HAP-1 (cell line): ENCODE measurements at places on chromosomes 5 and 9.

- no peak for DNase-seq
These were observed 766.1 kb downstream of the IRX1 start for GRCh38 chr5:4361753-4362152.

- DNase-seq: peak; percentile 58
These were observed 122.9 kb downstream of the CAVIN4 start for GRCh38 chr9:100700689-100701318.

- DNase-seq: no peak
These were observed 48.4 kb downstream of the PPARGC1B start for GRCh38 chr5:149778303-149779123.

- DNase-seq: no peak
These were observed 457.8 kb downstream of the RASEF start for GRCh38 chr9:82604947-82605656.

- no peak for DNase-seq
These were observed 40.7 kb upstream of the HSD17B3 start for GRCh38 chr9:96342571-96343245.

- DNase-seq: no peak
These were observed 293.4 kb upstream of the IRX1 start for GRCh38 chr5:3302228-3302627.

- DNase-seq: peak; percentile 99
These were observed 343.8 kb downstream of the CAAP1 start for GRCh38 chr9:26548781-26549290.

- no peak for DNase-seq
These were observed 118.7 kb upstream of the NEK6 start for GRCh38 chr9:124139001-124139400.

DNA sequence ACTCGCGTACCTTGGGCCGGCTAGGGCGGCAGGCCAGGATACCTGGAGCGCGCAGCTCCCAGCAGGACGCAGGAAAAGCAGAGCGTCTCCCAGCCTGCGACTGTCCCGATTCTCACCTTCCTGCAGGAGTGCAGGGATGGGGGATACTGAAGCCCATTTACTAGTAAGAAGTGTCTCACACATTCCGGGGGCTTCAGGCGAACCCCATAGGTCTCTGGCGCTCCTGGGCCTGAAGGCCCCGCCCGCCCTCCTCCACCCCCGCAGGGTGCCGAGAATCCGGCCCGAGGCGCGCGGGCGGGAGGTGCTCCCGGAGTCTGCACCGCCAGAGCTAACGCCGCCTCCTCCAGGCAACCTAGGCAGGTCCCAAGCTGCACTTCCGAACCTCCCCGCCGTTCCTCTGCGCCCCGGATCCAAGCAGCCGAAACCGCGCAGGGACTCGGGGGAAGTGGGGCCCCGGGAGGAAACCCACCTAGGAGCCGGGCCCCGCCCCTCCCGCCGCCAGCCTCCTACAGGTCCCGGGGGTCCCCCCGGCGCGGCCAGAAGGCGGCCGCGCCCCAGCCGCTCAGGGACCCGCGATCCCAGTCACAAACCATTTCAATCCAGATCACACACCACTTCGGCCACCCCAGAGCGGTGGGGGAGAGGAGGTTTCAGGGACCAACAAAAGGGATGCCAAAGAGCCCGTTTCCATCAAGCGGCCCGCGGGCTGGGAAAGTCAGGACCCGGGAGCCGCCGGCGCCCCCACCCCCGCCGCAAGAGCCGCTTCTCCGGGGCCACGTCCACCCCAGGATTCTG lies 1.2 kb downstream of the ROR2 start:
- DNase-seq: peak; percentile 83

- DNase-seq: no peak
These were observed 291.4 kb downstream of the CSNK1G3 start for GRCh38 chr5:123803359-123803758.

DNA sequence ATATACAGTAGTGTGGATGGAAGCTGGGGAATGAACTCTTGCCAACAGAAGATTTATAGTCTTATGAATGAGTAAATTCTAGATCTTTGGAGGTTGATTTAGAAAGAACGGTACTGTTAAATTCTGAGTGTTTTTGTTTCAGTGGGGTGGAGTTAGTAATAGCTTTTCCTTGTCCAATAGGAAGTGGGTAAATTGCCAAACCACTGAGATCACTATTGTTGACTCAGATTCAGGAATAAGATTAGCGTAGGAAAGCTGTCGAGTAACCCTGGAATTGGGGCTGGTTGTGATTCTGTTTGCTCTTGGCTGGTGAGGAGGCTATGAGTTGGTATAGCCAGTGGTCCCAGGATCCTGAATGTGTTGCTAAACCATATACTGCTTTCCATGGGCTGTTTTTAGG lies 155.6 kb downstream of the ARHGAP26 start:
- DNase-seq: no peak

GRCh38 chr5:150303070-150303615 lies 438 bp upstream of the ARSI start:
- DNase-seq: peak; percentile 32

DNA sequence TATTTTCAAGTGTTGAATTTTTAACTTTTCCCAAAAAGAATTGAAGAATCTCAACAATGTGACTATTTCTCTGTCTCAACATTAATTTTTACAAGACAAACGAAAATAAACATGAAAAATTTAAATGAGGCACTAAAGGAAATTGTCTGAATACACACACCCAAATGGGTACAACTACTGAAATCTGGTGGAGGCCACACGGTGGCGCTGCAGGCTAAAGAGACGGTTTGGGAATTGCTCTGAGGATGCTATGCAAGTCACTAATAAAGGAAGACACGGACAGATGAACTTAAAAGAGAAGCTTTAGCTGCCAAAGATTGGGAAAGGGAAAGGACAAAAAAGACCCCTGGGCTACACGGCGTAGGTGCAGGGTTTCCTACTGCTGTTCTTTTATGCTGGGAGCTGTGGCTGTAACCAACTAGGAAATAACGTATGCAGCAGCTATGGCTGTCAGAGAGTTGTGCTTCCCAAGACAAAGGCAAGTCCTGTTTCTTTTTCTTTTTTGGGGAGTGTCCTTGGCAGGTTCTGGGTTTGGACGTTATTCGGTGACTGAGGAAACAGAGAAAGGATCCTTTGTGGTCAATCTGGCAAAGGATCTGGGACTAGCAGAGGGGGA lies at the start of gene PCDHB10:
PCDHB10 (plus strand) TSS at position 244 of the 616 bp plus-strand sequence; CDS start at position 444, 200 bp downstream.
- peak; percentile 77 for DNase-seq

- DNase-seq: no peak
These were observed 42.2 kb downstream of the NIPAL4 start for GRCh38 chr5:157502143-157502647.

GRCh38 chr5:128722551-128722950 lies 184.5 kb upstream of the FBN2 start:
- DNase-seq: no peak

GRCh38 chr5:40383749-40384651 lies 295.7 kb upstream of the PTGER4 start:
- no peak for DNase-seq

GRCh38 chr9:133144904-133145851 lies 18.5 kb downstream of the GBGT1 start:
- DNase-seq: no peak

- no peak for DNase-seq
These were observed 900 bp upstream of the HAVCR2 start for GRCh38 chr5:157109744-157110143.

DNA sequence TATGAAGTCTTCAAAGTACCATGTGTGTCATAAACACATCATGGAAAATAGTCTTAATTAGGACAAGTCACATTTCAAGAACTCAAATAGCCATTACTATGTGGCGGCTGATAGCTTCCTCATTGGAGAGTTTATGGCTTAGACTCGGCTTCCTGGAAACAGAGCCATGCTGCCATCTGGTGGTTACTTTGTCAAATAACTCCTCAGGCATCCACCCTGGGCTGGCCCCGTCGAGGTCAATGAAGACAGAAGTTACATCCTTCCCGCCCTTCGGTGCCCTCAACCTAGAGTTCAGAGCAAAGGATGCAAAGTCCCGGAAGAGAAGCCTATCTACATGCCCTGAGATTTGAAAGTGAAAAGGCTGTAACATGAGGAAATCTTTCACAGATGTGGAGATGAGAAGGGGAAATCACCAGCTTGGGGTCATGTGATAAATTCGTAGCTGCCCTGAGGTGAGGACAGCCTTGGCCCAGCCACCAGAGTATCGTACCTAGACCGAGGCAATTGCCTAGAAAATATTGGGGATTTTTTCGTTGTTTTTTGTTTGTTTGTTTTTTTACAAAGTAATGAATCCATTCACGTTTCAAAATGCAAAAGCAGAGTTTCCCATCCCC lies 45.5 kb upstream of the ZNF169 start:
- DNase-seq: peak; percentile 78

DNA sequence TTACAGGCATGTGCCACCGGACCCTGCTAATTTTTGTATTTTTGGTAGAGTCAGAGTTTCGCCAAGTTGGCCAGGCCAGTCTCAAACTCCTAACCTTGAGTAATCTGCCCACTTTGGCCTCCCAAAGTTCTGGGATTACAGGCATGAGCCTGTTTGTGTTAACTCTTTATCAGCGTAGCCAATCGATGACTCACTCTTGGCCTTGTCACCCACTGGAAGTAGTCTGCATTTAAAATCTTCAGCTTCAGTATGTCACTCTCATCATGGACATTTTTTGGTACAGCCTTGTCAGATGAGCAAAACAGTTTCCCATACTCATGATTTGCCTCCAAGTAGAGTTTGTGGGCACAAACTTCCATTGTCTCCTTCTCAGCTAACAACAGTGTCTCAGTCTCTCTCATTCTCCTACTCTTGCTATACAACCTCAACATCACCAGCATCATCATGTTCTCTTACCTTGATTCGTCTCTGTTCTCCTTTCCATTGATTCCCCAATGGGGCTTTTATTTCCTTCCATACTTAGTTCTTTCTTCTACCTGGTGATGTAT lies 22.5 kb downstream of the MUSK start:
- no peak for DNase-seq

GRCh38 chr5:9832921-9833320 lies 202.8 kb upstream of the TAS2R1 start:
- DNase-seq: no peak

DNA sequence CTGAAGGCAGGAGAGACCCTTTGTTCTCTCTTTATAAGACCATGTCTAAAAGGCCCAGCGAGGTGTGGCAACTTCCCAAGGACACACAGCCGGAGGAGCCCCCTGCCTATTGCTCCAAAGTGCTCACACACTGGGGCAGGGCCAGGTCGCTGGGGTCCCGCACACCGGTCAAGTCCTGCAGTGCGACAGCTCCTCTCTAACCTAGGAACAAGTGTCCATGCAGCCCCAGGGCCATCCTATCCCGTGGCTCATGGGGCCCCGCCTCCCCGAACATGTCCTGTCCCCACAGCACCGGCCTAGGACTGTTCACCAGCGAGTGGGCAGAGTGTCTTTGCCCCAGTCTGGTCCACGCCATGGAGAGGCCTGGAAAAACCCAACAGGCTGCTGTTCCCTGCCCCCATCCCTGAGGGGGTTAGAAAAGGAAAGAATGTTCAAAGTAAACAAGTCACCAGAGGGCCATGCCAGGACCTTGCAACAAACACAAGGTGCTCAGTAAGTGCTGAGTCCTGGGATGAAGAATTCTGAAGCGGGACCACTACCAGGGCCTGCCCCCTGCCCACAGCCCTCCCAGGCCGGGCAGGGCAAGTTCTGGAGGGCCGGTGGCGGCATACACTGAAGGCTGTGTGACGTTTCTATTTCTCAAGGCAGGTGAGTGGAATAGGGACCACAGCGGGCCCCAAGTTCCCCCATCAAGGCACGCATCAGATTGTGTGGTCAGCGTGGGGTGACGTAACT lies 938 bp downstream of the NINJ1 start:
- DNase-seq: peak; percentile 36

DNA sequence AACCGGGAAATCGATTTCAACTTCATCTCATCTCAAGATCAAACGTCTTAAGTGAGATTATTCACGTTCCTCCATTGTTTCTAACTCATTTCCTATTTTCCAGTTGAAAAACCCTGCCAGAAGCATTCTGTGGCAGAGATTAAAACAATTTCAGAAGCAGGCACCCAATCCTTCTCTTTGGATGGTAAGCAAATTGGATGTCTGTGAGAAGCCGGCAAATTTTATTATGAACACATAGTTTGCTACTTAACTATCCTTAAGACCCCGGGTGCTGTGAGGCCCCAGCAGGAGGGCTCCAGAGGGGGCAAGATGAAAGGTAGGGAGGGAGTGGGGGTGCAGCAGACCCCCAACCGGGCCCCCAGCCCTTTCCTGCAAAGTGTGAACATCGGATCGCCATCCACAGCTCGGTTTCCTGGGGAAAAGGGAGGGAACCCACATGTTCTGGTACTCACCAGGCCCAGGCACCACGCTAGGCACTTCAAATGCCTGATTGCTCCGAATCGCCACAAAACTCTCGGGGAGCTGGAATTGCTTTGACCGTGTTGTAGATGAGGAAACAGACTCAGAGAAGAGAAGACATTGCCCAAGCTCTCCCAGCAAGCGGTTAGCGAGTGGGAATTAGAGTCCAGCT lies 167.1 kb upstream of the MVB12B start:
- DNase-seq: no peak

- DNase-seq: no peak
These were observed 22.6 kb downstream of the PTGS1 start for GRCh38 chr9:122393284-122393983.

- no peak for DNase-seq
These were observed 505.8 kb downstream of the EBF1 start for GRCh38 chr5:158593925-158594324.

DNA sequence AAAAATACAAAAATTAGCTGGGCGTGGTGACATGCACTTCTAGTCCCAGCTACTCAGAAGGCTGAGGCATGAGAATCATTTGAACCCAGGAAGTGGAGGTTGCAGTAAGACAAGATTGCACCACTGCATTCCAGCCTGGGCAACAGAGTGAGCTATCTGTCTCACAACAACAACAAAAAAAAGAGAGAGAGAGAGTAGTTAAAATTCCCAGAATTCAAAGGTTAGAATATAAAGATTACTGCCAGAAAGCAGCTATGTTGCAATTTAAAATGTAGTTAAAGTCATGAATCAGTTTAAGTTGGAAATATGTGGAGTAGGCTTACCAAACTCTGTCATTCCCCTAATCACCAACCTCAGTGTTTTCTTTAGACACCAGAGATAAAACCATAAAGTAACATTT lies 58.7 kb upstream of the SUSD1 start:
- DNase-seq: no peak

GRCh38 chr5:16617274-16617968 lies 624 bp upstream of the RETREG1 start:
- DNase-seq: no peak

GRCh38 chr5:151675611-151676313 lies 11.0 kb downstream of the SPARC start:
- no peak for DNase-seq

GRCh38 chr9:91720751-91721705 lies 229.0 kb downstream of the ROR2 start:
- peak; percentile 77 for DNase-seq
